ENCODE measurements at places on chromosomes 6 and 20. TPM values are rescaled to one million over a fixed set of nuclear protein-coding genes. Genes with fewer than 3 reads are reported as not detected.

GRCh38 chr6:90948540-90948939, 361.7 kb upstream of the MAP3K7 start:
- DNase-seq, result no peak

PACSIN1 gene
- 0.47 TPM for total RNA-seq

GRCh38 chr20:22579119-22579427, 5.3 kb downstream of the FOXA2 start:
- DNase-seq, result no peak

TMEM244 gene
- not detected for total RNA-seq

DNA sequence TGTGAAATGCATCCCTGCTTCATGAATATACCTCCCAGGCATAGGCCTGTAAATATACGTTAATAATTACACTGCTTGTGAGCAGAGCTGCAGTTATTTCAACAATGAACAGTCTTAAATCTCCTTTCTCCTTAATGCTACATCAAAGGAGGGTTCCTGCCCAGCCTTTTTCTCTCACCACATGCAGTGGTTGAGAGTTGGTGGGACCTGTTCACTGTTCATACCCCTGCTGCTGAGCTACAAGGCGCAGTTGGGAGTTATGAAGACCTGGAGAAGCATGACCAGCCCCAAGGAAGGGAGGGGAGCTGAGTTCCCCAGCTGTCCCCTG, 111.9 kb upstream of the FOXQ1 start:
- no peak for DNase-seq

DNA sequence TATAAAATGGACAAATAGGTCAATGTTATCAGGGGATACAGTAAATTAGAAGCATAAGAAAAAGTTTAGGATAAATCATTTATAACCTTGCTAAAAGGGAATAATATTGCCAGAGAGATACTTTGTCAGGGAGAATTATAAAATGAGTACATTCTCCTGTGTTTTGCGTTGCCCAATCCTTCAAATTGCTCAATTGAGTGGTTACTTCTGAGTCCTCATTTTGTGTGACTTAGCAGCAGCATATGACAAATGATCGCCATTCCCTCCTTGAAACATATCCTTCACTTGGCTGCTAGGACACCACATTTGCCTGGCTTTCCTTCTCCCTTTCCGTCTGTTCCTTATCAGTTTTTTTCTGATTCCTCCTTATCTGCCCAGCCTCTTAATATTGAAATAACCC, 106.7 kb upstream of the FLRT3 start:
- no peak for DNase-seq

GRCh38 chr20:37388831-37389230, 42.9 kb downstream of the SRC start:
- DNase-seq, result no peak

DNA sequence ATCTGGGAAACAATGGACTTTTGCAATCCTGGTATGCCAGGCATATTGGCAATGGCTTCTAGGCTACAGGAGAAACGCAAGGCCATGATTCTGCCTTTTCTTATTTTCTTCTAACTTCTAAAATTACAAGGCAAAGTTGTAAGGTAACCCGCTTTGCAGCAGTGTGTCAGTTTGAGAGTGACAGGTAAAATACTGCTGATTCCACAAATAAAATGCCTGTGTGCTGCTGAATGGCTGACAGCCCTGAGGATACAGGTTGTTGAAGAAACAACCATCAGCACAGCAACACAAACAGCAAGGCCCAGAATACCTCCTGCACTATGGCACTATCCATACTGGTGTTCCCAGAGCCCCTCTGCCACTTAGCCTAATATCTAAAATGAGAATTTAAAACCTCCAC, 37.1 kb downstream of the SLC17A1 start:
- DNase-seq, result no peak

- DNase-seq, result no peak
These were observed 947.3 kb downstream of the KIF16B start for GRCh38 chr20:15625981-15626380.

DNA sequence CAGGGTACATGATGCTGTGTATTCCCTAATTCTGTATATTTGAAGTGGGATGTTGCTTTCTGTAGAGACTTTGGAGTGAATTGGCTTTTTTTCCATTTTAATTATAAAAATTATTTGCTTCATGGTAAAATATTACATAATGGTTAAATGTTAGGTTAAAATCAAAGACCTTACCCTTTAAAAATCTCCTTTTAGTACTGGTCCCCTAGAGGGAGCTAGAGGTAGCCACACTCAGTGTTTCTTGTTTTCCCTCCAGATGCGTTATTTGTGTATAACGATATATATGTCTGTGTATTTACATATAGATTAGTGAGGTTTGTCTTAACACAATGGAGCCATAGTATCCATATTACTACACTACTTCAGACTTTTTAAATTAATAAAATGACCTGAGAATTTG, 146.7 kb downstream of the PLCB4 start:
- no peak for DNase-seq

EEF1A1 gene
- total RNA-seq, result 6,372 TPM

DNA sequence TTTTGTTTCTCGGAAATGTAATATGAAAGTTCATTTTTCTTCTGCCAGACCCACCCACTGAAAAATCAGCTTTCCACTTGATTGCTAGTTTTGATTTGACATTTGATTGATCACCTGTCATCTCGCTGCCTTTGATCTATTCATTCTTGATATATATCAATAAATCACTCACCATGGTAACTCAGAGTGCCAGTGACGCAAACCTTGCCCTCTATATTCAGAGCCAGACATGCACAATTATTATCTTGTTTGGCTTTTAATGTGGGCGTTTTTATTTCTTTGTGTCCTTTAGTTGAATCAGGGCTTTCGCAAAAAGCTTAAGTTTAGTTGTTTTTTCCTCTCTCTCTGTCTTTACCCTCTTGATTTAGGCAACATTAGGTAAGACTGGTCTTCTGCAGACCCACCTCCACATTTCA, 2.0 kb downstream of the TSHZ2 start:
- no peak for DNase-seq

DNA sequence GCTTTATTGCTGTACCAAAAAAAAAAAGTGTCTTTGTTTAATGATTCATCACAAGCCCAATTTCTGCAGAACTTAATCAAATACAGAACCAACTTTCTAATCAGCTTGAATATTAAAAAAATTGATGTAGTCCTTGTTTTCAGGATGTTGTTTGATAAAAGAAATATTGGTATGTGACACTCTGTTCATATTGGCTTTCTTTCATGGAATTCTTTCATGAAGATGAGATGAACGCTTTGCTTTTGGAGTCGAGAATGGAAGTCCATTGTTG, 184.3 kb downstream of the ZNF217 start:
- DNase-seq, result no peak

MTFR2 gene
- total RNA-seq, result 1.9 TPM

GPSM3 gene
- 3.2 TPM for total RNA-seq

DNA sequence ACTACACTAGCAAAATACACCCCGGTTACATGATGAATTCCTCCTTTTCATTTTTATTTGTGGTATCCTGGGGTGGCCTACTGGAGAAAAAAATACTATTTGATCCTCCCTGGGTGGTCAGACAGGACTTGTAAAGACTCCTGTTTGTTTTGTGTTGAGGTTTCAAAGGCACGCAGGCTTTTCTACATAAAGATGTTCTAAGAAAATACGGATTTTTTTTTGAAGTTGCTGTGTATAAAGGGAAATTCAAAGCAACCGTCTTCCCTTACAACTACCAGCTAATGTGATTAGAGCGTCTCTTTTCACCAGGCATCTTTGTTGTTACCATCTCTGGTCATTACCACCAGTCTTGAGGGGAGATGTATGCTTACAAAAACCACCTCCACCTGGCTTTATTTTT, 187.1 kb downstream of the SOX4 start:
- DNase-seq, result no peak

PROKR2 gene
- 0.86 TPM for total RNA-seq

FAM209A gene
- total RNA-seq, result not detected

- peak; percentile 93 for DNase-seq
These were observed 398 bp downstream of the ZBTB2 start for GRCh38 chr6:151390851-151391470.

DNA sequence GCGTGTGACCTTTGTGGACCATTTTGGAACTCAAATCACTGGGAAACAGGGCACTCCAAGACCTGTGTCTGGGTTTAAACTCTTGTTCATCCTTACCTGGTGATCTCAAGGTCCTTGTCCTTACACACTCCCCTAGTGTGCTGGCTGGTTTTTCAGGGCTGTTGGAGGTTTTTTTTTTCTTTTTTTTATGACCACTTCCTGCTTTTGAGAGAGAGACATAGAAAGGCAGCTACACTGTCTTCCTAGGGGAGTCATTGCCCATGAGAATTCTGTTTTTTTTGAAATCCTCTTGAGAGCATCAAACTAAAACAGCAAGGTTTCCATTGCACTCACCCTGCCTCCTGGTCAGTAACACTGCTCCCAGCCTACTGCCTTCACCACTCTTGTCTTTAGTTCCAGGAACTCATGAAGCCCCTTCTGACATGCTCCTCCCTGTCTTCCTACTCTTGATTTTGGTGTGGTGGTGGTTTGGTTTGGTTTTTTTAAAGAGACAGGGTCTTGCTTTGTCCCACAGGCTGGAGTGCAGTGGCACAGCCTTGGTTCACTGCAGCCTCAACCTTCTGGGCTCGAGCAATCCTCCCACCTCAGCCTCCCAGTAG, 28.6 kb downstream of the PRPH2 start:
- no peak for DNase-seq

All from glutamatergic neuron (in vitro differentiated cells).